ENCODE measurements at places on chromosomes 3 and 15.

DNA sequence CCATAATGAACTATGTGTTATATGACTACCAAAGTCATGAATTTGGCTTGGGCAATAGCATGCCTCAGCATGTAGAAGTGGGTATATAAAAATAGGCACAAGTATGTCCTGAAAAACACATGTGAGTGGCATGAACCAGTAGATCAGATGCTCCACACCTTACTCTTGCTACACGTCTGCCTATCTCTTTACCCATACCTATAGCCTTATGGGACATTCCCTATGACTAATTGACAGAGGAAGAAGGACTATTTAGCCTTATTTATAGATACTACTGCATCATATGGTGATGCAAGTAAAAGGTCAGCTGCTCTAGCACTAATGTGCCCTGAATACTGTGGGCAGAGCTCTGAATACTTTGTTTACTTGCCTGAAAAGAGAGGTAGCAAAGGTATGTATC, 81.0 kb upstream of the ZPLD1 start:
- no peak for DNase-seq

DNA sequence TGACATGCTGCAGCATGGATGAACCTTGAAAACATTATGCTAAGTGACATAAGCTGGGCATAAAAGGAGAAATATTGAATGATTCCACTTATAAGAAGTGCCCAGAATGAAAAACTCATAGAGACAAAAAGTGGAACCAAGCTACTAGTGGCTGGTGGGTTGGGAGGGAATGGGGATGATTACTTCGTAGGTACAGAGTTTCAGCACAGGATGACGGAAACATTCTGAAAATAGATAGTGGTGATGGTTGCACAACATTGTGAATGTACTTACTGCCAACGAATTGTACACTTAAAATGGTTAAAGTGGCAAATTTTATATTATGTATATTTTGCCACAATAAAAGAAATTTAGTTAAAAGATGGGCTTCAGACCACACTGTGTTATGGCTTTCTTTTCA, 93.6 kb downstream of the RPLP1 start:
- no peak for DNase-seq

GRCh38 chr3:190307164-190307545, 15.1 kb downstream of the CLDN1 start:
- no peak for DNase-seq

DNA sequence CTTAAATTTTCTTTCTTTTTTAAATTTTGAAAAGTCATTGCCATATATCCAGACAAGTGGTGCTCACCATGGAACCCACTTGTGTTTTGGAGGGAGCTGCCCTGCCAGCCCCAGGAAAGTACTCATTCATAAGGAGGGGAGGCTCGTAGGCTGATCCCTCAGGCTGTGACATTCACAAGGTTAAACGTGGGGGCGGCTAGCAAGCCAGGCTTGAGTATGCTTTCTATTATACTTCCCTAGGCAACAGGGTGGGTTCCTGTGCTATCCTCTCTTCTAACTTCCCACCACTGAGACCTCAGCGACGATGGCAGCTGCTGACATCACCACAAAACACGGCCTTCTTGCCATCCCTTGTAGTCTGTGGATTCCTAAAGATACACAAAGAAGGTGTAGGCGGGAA, 160.5 kb upstream of the C2CD4B start:
- DNase-seq, result no peak

DNA sequence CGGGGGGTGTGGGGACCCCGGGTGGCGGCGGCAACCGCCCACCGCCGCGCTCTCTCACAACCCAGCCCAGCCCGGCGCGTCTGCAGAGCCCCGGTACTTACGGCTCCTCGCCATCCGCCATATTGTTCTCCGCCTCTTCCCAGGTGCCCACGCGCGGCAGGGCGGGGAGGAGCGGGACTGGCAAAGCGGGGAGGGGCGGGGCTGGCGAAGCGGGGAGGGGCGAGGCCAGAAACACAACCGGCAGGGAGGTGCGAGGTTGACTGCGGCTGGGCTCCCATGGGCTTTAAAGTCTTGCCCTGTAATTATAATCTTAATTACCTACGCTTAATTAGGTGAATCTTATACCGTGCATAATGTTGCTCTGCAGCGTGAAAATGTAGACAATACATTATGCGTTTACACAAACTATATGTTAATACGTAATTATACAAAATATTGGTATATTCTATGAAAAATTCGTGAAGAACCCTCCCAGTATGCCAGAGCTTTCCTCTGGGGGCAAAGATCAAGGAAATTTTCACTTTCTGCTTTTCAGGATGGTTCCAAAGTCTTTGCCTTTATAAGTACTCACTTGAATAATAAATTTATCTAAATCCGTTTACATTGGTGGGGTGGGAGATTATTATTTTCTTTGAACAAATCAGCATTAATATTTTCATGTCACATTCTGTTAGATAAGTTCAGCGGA, at the start of gene UBA3:
Gene UBA3 (minus strand): TSS at position 133 of the 688 bp plus-strand sequence. CDS start 12 bp downstream, at position 121.
- DNase-seq, result peak; percentile 92

DNA sequence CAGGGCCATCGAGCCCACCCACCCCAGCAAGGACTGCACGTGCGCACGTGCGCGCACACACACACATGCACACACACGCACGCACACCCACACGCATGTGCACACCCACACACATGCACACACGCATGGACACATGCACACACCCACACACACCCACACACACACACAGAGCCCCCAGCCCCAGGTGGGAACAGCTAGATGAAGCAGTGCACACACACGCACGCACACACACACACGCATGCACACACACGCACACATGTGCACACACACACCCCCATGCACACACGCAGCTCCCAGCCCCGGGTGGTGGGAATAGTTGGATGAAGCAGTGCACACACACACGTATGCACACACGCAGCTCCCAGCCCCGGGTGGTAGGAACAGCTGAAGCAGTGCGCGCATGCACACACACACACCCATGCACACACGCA, 158.6 kb downstream of the XXYLT1 start:
- DNase-seq, result no peak

DNA sequence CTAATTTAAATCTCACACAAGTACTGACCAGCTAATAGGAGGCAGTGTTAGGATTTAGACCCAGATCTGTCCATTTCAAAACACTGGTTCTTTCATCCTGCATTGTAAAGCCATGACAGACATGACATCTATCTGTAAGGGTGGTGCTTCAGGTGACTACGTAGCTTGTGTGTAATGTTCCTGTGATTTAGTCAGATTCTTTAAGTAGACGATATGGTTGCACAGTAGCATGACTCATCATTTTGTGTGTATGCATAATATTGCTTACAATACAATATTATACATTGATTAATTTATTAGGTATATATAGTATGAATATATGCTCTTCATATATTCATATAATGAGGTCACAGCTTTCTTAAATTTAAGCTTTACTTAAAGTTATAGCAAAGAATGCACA, 628.5 kb downstream of the GRM7 start:
- no peak for DNase-seq

GRCh38 chr3:49030321-49030720, 1.1 kb upstream of the IMPDH2 start:
- DNase-seq, result no peak

DNA sequence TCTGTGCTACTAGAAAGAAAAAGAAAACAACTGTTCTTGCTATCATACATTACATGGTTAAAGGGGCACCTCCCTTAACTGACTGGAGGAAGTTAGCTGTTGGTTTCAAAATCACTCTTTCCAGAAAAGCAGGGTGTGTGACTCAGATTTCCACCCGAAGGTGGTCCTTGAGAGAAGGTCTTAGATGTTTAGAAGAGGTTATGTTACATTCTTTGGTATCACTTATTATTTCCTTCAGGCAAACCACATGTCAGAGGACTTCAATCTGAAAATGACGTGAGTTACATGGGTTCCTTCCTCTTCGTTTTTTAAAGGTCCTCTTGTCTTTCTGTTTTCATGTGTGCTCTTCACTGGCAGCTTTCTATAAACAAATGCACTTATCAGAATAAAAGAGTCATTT, 307.9 kb upstream of the CBLB start:
- no peak for DNase-seq

- DNase-seq, result no peak
Observed at GRCh38 chr3:195856410-195857084, 44.8 kb upstream of the MUC4 start.

- DNase-seq, result no peak
Observed at GRCh38 chr3:67414740-67415139, 239.7 kb downstream of the SUCLG2 start.

DNA sequence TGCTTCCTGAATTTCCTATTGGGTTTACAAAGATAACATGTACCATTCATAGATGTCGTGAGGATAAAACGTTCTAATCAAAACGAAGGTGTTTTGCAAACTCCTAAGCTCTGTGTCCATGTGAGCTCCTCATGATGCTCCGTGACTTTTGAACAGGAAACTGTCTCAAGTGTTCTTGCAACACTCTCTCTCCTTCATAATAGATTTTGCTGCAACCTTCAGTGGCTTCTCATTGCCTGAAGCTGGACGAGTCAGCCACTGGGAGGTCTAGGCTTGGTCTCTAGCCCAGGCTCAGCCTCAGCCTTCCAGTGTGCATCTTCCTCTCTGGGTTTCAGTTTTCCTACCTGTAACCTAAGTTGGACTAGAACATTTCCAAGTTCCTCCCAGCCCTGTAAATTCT, 18.7 kb upstream of the BCL2A1 start:
- DNase-seq, result no peak

DNA sequence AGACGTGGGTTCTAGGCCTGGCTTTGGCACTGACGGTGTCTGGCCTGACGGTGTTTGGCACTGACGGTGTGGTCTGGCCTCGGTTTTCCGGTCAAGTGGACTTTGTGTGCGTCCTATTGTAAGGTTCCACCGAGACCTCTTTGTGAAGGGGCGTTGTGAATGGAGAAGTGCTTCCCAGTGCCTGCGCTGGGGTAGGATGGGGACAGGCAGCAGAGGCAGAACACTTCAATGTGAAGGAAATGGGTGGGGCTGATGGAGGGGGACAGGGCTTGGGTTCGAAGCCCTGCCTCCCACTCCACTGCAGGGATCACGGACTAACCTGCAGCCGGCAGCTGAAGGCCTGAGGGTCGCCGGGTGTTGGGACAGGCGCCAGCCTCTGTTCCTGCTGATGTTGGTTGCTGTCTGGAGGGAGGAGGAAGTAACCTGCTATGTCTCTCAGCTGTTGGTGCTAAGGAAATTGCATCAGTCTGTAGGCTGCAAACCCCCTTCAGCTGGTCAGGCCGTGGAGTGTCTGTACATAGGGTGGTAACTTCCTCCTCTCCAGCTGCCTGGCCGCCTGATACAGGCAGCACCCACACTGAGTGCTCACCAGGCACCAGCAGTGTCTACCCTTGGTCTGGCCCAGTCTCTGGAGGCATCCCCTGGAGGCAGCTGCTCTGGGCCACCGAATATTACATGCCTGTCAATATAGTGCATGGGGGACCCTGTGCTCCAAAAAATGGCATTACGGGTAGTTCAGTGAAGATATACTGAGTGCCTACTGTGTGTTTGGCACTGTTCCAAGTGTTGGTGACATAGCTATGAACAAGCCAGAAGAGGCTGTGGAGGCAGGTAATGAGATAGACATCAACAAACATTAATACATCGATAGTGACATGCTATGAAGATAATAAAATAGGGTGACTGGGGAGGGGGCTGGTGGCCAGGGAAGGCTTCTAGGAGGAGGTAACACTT, 1.1 kb downstream of the TM6SF1 start:
- DNase-seq, result peak; percentile 30

- no peak for DNase-seq
Observed at GRCh38 chr15:39468331-39468730, 112.5 kb upstream of the THBS1 start.

DNA sequence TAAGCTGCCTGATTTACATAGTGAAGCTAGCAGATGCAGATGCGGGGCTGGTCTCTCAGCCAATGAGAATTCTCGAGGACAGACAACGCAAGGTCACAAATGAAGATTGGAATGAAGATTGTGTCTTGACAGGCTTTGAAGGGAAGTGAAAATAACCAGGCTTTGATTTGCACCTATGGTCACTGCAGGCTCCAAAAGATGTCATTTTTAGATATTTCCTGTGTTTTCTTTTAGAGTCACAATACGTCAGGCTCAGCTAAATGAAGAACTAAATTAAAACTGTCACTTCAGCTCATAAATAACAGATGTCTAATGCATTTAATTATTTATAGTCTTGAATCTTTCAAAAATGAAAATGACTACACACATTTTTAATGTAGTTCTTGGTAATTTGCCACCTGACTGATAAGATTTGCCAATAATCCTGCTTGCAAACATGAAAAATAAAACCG, 99.5 kb downstream of the SQOR start:
- DNase-seq, result no peak

DNA sequence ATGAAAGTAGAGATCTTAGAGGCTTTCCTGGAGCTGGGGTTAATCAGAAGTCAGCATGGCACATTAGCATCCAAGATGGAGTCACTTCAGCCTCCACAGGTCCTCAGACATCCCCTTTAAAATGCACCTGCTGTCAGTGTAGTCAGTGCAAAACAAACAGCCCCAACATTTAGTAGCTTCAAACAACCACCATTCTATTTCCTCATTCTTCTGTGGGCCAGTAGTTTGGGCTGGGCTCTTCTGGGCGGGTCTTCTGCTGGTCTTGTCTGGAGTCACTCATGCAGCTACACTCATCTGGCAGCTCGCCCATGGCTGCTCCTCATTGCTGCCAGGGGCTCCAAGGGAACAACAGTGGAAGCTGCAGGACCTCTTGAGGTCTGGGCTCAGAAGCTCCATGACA, 99.9 kb downstream of the TLE3 start:
- peak; percentile 78 for DNase-seq

- DNase-seq, result no peak
Observed at GRCh38 chr15:98541519-98541918, 106.8 kb upstream of the IGF1R start.

- no peak for DNase-seq
Observed at GRCh38 chr3:55597641-55598040, 110.5 kb upstream of the WNT5A start.

GRCh38 chr3:189605717-189606116, 25.5 kb upstream of the TP63 start:
- DNase-seq, result no peak

DNA sequence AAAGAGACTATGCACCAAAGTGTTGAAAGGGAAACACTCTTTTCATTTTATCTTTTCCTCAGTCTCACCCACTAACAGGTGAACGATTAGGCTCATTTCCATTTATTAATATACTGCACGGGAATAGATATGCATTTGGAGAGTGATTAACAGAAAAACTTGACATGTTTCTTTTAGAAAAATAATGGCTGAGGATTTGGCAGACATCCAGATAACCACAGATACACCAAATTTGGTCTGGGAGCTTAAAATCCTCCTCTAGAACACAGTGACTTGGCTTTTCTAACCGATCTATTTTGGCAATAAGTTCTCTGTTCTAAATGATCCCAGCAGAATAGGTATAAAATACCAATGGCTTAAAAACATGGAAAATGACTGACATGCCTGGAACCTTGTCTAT, 459.3 kb upstream of the SGO1 start:
- no peak for DNase-seq

GRCh38 chr3:4680871-4681300, 187.7 kb downstream of the ITPR1 start:
- DNase-seq, result no peak

GRCh38 chr15:66894986-66895780, 170.2 kb upstream of the SMAD3 start:
- no peak for DNase-seq
